ENCODE measurements at places on chromosomes 12 and 14.

DNA sequence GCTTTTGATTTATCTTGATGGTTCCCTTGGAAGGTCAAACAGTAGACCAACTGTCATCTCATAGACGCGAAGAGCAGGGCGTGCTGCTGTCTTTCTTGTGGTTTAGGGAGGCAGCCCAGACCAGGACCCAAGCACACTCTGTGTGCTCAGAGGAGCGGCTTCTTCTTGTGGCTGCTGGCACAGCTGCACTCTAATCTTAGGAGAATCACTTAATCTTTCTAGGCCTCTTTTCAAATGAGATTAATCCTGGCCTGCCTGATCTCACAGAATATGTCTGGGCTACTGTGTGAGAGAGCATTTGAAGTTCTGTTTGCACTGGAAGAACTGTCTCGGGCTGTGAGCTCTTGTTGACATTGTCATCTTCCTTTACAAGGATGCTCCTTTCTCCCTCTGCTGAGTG, 60.0 kb upstream of the TRAF3 start:
- DNase-seq: no peak

DNA sequence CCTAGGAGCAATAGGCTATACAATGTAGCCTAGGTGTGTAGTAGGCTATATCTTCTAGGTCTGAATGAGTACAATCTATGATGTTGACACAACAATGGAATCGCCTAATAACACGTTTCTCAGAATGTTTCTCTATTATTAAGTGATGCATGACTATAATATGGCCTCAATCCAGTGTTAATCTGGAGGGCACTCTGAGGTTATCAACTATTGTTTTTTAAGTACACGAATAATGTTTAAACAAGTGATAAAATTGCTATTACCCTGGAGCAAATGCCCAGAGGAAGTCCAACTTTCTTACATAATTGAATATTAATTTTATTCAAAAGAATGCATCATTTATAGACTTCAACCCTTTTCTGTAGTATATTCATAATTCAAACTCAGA, 16.4 kb upstream of the CNIH1 start:
- DNase-seq: no peak

DNA sequence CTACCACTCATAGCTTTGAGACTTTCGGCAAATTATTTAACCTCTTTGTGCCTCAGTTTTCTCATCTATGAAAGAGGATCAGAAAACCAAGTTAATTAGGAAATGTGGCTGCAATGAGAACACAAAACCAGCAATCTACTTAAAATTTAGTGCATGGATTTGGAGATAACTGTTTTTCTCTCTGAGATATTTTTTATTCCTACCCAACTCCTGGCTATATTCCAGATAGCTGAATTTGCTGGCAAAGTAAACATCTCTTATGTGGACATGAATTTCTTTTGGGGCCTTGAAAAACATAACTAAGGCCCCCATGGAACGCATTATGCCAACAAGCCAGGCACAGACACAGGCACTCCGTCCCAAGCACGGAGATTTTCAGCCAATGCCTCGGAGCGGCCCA, 53.4 kb upstream of the FOXN3 start:
- DNase-seq: no peak

DNA sequence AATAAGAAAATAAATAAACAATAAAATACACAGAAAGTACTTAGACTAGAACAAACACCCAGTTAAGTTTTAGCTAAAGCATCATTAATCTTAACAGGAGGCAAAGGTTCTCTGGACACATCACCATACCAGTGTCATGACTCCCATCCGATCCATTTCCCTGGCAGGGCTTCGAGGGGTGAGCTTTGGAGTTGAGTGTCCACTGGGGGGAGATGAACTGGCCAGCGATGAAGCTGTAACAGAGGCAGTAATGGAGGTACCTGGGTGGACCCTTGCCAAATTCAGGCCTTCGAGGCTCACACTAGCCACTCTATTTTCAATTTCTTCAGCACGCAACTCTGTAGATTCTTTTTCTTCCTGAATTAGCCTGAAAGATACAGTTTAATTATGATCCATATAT, 269.5 kb downstream of the ACSS3 start:
- DNase-seq: no peak

GRCh38 chr12:53496752-53497032, 2.6 kb downstream of the MAP3K12 start:
- DNase-seq: no peak

DNA sequence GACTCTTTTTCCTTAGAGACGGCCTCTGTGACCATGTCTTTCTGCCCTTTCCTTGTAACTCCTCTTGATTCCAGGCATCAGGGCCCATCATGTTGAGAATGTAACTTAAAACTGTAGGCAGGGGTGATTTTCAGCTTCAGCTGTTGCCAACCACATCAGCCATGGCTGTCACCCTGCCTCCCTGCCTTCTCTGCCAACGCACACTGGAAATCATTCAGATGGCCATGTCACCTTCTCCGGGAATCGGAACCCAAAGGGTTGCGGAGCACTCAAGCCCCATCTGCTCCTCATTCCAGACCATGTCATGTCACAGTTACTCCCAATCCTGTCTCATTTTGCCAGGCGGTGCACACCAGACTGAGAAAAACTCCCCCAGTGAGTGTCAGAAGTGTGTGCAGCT, 72.1 kb downstream of the EMP1 start:
- no peak for DNase-seq

DNA sequence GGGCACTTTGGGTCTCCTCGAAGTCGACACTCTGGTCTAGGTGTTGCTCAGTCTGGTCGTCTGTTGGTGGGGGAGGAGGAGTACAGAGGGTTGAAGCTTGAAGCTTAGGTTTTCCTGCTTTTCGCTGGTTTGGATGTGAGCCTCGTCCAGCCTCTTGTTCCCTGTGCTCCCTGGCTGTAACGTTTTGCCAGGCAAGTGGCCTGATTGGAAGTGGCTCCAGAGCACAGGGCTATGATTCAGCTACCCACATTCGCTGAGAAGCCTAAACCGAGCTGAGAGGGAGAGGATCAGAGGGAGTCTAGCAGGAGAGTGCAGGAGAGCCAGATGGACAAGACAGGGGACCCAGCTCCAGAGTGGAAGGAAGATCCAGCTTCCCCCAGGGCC, 6.1 kb downstream of the HOXC10 start:
- no peak for DNase-seq

GRCh38 chr14:100526057-100526456, 61.2 kb downstream of the BEGAIN start:
- no peak for DNase-seq

- no peak for DNase-seq
Observed at GRCh38 chr14:70845601-70846000, 36.3 kb upstream of the MAP3K9 start.

- no peak for DNase-seq
Observed at GRCh38 chr14:58731465-58732293, 93.9 kb downstream of the DACT1 start.

DNA sequence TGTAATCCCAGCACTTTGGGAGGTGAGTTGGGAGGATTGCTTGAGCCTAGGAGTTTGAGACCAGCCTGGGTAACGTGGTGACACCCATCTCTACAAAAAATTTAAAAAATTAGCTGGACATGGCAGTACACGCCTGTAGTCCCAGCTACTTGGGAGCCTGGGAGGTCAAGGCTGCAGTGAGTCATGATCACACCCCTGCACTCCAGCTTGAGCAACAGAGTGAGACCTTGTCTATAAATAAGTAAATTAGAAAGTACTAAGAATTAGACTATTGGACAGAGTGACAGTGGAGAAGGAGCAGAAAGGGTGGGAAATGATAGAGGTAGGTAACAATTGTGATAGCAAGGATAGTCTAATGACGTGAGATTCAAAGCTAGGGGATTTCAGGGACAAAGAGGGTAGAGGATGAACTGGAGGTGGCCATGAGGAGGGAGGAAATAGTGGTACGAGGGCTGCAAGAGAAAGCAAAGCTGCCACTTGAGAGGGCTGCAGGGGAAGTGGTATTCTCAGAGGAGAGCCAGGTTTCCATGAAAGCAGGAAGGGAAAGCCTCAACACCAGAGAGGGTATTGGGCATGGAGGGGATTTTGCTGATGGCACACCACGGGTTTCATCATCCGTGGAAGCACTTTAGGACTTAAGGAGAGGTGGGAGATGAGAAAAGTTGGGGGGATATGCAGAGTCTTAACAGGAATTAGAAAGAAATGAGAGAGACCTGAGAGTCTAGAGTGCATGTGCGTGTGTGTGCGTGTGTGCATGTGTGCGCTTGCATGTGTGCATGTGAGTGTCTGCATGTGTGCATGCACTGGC, 85.6 kb downstream of the SYNE2 start:
- no peak for DNase-seq

GRCh38 chr14:91303091-91303923, 58.8 kb upstream of the GPR68 start:
- peak; percentile 53 for DNase-seq

DNA sequence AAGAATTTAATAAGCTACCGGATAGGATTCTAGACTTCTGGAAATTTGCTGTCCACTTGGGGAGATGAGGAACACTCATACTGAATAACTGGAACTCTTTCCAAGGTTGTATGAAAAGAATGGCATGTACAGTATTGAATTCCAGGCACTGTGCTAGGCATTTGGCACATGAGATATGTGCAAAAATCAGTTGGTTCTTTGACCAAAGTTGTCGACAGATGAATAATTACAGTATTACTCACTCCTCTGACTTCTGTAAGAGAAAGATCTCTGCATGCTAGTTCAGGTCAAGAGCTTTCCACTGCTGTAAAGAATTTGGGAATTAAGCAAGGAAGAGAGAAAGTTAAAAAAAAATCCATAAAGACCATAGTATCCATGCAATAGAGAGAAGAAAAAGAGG, 764.7 kb downstream of the BCL11B start:
- no peak for DNase-seq

GRCh38 chr12:51430196-51430895, 5.7 kb downstream of the SLC4A8 start:
- no peak for DNase-seq

- no peak for DNase-seq
Observed at GRCh38 chr12:1864456-1864855, 44.1 kb downstream of the LRTM2 start.
